ENCODE measurements at places on chromosomes 16 and 17. TPM values are rescaled to one million over a fixed set of nuclear protein-coding genes. Genes with fewer than 3 reads are reported as not detected.
A peak's percentile ranks its signal among the peaks of the same experiment; 100 is the strongest.

The HSD11B2 gene
- 0.19 TPM for polyA plus RNA-seq

The KRT24 gene
- polyA plus RNA-seq, result not detected

- no peak for DNase-seq
Measured at GRCh38 chr16:22388101-22388644, 13.8 kb upstream of the CDR2 start.

GRCh38 chr16:76278980-76279379 is 1.8 kb downstream of the CNTNAP4 start:
- DNase-seq, result peak; percentile 21

DNA sequence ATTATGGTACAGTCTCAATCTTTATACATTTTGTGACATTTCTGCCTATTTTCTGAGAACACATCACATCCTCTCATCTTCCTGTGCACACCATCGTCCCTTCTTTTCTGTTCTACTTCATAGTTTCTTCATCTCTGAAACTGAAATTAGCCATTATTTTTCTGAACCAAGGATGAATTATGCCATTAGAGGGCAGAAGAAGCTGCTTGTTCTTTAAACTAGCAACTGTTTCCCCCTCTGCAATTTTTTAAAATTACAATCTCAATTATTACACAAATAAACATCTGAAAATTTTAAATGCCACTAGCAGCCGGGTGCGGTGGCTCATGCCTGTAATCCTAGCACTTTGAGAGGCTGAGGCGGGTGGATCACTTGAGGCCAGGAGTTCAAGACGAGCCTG is 41.3 kb downstream of the RBBP6 start:
- DNase-seq, result peak; percentile 41

DNA sequence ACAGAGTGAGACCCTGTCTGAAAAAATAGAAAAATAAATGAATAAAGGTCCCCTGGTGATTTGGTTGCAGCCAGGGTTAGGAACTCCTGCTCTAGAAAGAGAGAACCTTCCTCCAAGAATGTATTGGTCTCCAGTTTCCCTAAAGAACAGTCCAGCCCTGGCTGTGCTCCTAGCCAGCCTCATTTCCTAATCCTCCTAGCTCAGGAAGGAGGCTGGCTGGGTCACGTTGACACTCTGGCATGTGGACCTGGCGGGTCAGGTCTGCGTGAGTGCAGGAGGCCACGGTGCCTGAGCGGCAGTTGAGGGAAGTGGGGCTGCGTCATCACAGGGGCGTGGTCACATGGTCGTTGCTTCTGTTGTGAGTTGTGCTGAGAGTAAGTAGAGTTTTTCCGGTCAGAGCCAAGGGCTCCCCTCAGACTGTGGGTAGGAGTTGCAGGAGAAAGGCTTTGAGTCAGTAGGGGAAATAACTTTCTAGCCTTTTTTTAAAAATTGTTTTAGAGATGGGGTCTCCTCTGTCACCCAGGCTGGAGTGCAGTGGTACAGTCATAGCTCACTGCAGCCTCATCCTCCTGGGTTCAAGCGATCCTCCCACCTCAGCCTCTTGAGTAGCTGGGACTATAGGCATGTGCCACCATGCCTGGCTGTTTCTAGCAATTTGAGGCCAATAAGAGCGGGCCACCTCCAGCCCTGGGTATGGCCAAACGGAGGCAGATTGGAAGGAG is 194.0 kb upstream of the CIBAR2 start:
- no peak for DNase-seq
